ENCODE measurements at places on chromosomes 4 and X. TPM values are rescaled to one million over a fixed set of nuclear protein-coding genes. Genes with fewer than 3 reads are reported as not detected.

The SPANXN3 gene
- not detected for total RNA-seq

GRCh38 chrX:17081511-17081910 is 135.1 kb downstream of the REPS2 start:
- peak overlapping the region; percentile 57 for H3K27ac ChIP-seq
- peaks cover 7% of the 10 kb centered on the region for H3K27me3 ChIP-seq
- no peaks in the 10 kb centered on the region for H3K36me3 ChIP-seq
- peak; percentile 22 for DNase-seq

DNA sequence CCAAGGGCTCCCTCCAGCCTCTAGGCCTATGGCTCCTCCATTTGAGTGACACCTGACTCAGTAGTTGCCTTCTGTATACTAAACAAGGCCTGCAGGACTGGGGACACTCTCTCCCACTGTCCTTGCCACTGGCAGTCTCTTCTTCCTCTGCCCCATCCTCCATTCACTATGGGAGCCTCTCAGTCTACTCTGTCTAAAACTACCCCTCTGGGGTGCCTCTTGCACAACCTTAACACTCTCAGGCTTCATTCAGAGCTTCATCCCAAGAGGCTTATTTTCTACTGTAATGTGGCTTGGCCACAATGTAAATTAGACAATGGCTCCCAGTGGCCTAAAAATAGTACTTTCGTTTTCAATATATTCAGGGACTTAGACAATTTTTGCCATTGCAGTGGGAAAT is 133.0 kb downstream of the ZC4H2 start:
- DNase-seq = no peak
- no peak overlapping the region for H3K4me3 ChIP-seq

GRCh38 chr4:136183513-136183912 is 1348.8 kb downstream of the PCDH18 start:
- H3K27me3 ChIP-seq = no peaks in the 10 kb centered on the region
- H3K4me1 ChIP-seq = no peaks in the 10 kb centered on the region
- H3K27ac ChIP-seq = no peak overlapping the region

DNA sequence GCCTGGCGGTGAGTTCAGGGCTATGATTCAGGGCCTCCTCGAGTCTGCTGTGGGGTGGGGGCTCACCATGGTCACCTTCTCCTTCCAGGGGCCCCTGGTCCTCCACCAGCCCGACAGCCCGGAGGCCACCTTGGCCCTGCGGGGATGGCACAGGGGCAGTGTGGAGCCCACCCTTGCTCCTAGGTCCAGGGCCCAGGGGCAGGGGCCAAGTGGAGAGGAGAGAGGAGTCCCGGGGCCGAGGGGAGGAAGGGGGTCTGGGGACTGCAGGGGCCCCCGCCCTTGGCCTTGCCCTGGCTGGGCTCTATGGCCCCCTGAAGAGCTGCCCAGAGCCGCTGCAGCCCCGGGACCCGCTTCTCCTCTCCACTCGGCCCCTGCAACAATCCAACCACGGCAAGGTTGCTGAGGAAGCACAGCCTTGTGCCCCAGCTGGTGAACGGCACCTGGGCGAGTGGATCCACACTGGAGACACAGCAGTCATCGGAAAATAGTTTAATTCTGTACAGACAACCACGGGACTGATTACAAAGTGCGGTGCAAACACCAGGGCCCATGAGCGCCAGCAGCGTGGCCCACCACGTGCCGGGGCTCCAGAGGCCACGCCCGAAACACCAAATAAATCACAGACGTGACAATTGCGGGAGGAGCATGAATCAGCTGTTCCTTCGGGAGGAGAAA is 23.0 kb upstream of the CPLX1 start:
- no peaks in the 10 kb centered on the region for H3K4me1 ChIP-seq
- no peaks in the 10 kb centered on the region for H3K27me3 ChIP-seq
- H3K4me3 ChIP-seq = no peak overlapping the region

- H3K27me3 ChIP-seq = peaks cover 35% of the 10 kb centered on the region
- no peaks in the 10 kb centered on the region for H3K36me3 ChIP-seq
- H3K4me1 ChIP-seq = peaks cover 3% of the 10 kb centered on the region
- H3K27ac ChIP-seq = peak within 1 kb of the TSS; percentile 76
Observed at GRCh38 chr4:4859325-4859798, at the start of gene MSX1. TSS of gene MSX1 (plus strand) at chr4:4859665. CDS start at chr4:4859900, 235 bp downstream.

The RHOH gene
- total RNA-seq = 1.5 TPM

The TMEM154 gene
- 4.4 TPM for total RNA-seq

The CT45A10 gene
- not detected for total RNA-seq

GRCh38 chrX:121307449-121307848 is 260.0 kb downstream of the GLUD2 start:
- H3K27ac ChIP-seq = no peak overlapping the region
- H3K36me3 ChIP-seq = no peaks in the 10 kb centered on the region
- H3K4me1 ChIP-seq = no peaks in the 10 kb centered on the region

GRCh38 chr4:105620640-105621323 is 68.4 kb downstream of the ARHGEF38 start:
- no peaks in the 10 kb centered on the region for H3K36me3 ChIP-seq
- DNase-seq = no peak
- H3K4me1 ChIP-seq = no peaks in the 10 kb centered on the region
- H3K27me3 ChIP-seq = no peaks in the 10 kb centered on the region
- H3K27ac ChIP-seq = no peak overlapping the region

DNA sequence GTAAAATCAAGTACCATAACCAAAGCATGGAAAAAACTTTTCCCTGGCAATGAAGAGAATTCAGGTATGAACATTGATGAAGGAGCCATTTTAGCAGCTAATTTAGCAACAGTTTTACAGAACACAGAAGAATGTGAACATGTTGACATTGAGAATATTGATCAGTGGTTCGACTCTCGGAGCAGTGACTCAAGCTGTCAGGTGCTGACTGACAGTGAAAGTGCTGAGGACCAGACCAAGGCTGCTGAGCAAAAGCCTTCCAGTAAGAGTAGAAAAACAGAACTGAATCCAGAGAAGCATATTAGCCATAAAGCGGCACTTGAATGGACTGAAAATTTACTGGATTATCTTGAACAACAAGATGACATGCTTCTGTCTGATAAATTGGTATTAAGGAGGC is 2.8 kb downstream of the TIGD2 start:
- no peaks in the 10 kb centered on the region for H3K4me1 ChIP-seq
- no peak overlapping the region for H3K4me3 ChIP-seq
- H3K27ac ChIP-seq = no peak overlapping the region
- H3K27me3 ChIP-seq = no peaks in the 10 kb centered on the region

The PCDH11X gene
- 7.1 TPM for total RNA-seq

DNA sequence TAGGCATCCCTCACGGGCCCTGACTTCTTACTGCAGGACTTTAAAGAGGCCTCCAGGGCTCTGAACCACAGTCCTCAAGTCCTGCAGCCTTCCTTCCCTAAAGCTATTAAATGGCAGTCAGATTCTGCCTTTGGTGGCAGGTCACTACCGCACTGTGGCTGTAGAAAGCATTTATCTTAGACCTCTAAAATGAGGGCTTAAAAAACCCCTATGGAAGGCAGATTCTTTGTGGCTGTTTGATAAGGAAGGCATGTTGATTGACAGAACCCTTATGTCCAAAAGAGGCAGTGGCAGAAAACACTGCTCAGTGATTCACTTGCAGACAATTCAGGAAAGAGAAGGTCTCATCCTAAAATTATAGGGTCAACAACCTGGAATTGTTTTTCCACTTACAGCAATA is 79.2 kb downstream of the FBXL5 start:
- H3K4me1 ChIP-seq = no peaks in the 10 kb centered on the region
- no peak overlapping the region for H3K27ac ChIP-seq
- no peaks in the 10 kb centered on the region for H3K36me3 ChIP-seq
- H3K27me3 ChIP-seq = no peaks in the 10 kb centered on the region
- no peak for DNase-seq

- DNase-seq = no peak
- H3K27me3 ChIP-seq = no peaks in the 10 kb centered on the region
- H3K4me1 ChIP-seq = no peaks in the 10 kb centered on the region
- no peak overlapping the region for H3K27ac ChIP-seq
- H3K36me3 ChIP-seq = no peaks in the 10 kb centered on the region
Observed at GRCh38 chrX:43633757-43634156, 22.3 kb upstream of the MAOA start.

DNA sequence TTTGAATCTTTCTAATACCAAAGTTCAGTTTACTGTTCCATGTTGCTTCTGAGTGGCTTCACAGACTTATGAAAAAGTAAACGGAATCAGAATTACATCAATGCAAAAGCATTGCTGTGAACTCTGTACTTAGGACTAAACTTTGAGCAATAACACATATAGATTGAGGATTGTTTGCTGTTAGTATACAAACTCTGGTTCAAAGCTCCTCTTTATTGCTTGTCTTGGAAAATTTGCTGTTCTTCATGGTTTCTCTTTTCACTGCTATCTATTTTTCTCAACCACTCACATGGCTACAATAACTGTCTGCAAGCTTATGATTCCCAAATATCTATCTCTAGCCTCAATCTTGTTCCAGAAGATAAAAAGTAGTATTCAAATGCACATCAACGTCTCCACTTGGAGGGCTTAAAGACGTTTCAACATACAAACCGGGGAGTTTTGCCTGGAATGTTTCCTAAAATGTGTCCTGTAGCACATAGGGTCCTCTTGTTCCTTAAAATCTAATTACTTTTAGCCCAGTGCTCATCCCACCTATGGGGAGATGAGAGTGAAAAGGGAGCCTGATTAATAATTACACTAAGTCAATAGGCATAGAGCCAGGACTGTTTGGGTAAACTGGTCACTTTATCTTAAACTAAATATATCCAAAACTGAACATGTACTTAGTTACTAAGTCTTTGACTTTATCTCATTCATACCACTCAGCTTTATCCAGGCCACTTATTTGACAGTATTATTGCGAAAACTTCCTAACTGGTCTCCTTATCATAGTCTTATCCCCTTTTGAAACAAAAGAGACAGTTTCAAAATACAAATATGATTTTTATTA is 3.6 kb upstream of the AFP start:
- H3K27me3 ChIP-seq = no peaks in the 10 kb centered on the region
- H3K27ac ChIP-seq = no peak overlapping the region
- no peak overlapping the region for H3K4me3 ChIP-seq
- no peak for DNase-seq

The JCHAIN gene
- total RNA-seq = 7.1 TPM

DNA sequence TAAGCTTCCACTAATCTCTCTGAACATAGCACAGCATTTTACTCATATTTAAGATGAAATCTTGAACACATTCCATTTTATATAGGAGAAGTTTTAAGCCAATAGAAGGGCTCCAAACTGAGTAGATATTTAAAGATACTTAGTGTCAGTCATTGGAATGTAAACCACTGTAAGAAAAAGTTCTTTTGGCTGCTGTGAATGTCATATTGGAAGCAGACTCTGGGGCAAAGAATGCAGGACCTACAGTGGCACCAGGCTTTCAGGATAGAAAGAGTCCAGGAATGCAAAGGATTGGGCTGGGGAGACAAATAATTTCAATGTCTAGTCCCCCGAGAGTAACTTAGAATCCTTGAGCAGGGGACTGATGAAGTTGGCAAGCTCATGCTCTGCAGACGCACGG is 1047.7 kb downstream of the STIM2 start:
- no peak for DNase-seq
- H3K4me3 ChIP-seq = no peak overlapping the region
- no peaks in the 10 kb centered on the region for H3K27me3 ChIP-seq
- no peak overlapping the region for H3K27ac ChIP-seq
- H3K36me3 ChIP-seq = no peaks in the 10 kb centered on the region

The CFAP47 gene
- total RNA-seq = under 0.01 TPM

DNA sequence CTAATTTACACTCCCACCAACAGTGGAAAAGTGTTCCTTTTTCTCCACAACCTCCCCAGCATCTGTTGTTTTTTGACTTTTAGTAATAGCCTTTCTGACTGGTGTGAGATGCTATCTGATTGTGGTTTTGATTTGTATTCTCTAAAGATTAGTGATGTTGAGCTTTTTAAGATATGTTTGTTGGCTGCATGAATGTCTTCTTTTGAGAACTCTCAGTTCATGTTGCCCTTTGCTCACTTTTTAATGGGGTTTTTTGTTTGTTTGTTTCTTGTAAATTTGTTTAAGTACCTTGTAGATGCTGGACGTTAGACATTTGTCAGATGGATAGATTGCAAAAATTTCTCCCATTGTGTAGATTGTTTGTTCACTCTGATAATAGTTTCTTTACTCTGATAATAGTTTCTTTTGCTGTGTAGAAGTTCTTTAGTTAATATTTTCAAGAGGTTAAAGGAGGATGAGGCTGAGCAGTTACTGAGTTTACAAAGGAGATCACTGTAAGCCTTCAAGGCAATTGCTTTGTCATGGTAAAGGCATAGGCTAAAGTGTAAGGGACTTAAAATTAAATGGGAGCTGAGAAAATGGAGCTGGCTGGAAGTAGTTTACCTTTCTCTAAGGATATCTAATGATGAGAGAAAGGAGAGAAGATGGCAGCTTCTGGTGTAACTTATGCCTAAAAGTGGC is 323.4 kb downstream of the PCDH7 start:
- H3K4me1 ChIP-seq = no peaks in the 10 kb centered on the region
- no peaks in the 10 kb centered on the region for H3K36me3 ChIP-seq

Measured in uterus (tissue), 4 donors.